ENCODE measurements at places on chromosomes 4 and X.

- peak; percentile 81 for DNase-seq
Measured at GRCh38 chr4:48254381-48255071, 15.1 kb downstream of the TEC start.

GRCh38 chrX:14274691-14275090 is 245.0 kb upstream of the GEMIN8 start:
- DNase-seq: no peak

DNA sequence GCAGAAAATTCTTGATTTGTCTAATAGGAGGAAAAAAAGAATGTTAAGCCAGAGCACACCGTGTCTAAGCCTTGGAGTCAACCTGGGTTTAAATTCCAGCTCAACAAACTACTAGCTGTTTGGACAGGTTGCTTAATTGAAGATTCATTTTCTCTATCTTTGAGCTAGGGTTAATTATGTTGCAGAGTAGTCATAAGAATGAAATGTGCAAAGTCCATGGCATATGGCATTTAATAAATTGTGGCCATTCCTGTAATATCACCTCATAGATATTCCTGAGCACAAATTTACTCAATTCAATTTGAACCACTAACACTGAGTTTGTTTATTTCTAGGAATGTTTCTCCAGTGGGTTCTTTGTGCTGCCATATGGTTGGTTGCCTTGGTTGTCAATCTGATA is 4.6 kb downstream of the TMEM144 start:
- no peak for DNase-seq

DNA sequence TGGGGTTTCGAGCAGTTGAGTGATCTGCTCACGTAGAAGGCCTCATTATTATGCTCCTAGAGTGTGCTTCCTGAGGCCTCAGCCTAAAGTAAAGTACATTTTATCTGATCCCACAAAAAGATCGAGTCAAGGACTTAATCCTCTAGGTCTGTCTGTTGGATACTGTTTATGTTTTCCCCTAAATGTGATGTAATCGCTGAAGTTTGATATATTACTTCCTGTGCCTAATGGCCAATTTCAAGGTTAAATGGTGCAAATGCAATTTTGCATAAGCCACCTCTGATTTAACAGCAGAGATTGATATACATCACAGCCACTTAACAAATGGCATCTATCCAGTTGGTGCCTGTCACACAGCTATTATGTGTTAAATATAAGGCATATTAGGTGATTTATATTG is 19.4 kb upstream of the SERTM2 start:
- DNase-seq: no peak

DNA sequence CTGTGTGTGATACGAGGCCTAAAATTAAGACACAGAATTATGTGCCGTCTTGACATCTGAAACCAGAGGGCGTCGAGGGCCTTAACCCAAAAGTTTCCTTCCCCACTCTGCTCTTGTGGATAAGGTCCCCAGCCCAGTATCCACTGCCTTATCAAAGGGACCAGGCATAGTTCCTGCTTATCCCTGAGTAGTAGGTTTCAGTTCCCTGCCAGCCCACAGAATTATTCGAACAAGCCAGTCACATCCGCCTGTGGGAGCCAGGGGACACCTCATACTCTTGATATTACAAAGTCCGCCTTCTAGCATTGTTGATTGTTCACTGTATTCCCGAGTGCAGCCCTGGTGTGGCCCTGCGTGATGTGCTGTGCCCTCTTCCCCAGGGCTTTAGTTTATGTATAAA is 5.4 kb upstream of the MMRN1 start:
- no peak for DNase-seq

GRCh38 chr4:79626611-79627010 is 218.6 kb upstream of the GK2 start:
- no peak for DNase-seq

GRCh38 chr4:3572363-3572762 is 40.1 kb upstream of the LRPAP1 start:
- peak; percentile 1 for DNase-seq

GRCh38 chr4:114879916-114880669 is 233.3 kb downstream of the NDST4 start:
- no peak for DNase-seq

DNA sequence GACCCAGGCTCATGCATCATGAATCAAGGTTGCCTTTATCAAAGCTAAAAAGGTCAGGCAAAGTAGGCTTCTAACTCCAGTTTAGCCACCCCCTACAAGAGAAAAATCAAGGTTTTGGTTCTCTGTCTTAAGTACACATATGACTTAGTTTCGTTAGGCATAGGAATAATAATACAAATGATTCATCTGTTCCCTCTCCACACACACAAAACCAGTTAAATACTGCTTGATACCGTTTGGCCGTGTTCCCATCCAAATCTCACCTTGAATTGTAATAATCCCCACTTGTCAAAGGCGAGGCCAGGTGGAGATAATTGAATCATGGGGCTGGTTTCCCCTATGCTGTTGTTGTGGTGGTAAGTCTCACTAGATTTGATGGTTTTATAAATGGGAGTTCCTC is 226.2 kb downstream of the HS6ST2 start:
- no peak for DNase-seq

GRCh38 chr4:63757929-63758328 is 651.3 kb downstream of the TECRL start:
- DNase-seq: no peak

DNA sequence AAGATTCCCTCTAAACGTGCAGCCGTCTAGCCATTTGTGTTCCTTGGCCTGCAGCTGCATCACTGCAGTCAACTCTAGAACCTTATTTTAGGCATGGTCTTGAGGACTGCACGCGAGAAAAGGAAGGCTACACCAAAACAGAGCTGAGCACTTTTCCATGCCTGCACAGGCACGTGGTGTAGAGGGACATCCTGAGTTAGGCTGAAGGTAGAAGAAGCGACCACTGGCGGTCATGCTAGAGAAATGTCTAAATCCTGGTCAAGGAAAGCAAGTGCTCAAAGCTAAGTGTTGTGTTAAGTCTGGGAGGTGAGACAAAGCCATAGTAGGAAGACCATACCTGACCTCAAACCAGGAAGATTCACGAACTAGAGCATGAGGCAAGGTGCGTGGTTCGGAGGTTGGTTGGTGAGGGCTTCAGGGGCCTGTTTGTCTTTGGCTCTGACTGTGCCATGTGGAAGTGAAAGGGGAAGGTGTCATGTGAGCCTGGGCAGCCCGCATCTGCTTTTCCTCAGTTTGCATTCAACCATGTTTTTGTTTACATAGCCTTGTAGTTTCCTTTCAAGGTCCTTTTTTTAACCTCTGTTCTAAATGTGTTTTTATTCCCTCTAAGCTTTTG is 203.8 kb downstream of the AASDH start:
- DNase-seq: no peak

GRCh38 chrX:69182818-69183380 is 17.6 kb upstream of the PJA1 start:
- DNase-seq: no peak

GRCh38 chrX:31499109-31499508 is 427.3 kb upstream of the FTHL17 start:
- peak; percentile 89 for DNase-seq

DNA sequence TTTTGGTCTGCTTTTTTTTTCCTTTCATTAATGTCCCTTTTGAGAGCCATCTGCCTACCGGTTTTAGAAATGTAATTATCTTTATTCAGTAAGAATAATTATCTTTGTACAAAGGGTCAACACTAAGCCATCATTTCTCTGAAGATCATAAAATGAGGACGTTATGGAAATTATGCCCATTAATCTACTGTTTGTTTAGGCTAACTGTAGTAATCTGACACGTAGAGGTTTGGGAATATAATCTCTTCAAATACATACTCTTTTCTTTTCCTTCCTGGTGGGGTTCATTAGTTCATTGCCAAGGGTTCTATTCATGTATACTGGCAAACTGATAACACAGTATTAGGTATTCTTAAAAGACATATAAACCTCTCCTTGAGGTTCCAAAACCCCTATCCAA is 3.8 kb upstream of the HSD17B13 start:
- DNase-seq: no peak

DNA sequence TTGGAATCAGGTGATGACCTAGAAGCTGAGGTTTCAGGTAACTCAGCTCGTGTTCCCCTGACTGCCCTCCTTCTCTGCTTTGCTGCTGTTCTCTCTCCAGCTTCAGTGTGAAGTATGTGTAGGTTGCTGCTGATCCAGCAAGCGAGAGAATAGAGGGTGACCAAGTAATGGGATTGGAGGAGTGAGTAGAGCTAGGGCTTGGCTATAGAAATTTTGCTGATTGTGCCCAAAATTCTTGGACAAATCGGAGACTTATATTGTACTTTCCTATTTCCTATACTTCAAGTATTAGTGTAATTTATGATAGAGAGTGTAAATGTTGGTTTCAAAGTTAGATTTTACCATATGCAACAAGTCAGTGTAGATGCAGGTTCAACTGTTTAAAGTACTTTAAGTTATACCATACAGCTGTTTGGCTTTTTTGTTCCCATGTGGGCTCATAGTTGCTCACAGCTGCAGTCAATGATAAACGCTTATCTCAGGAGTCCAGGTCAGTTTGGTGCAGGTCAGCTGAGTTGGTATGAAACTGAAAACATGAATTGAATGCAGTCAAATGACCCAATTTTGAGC is 48.0 kb downstream of the RAPGEF2 start:
- no peak for DNase-seq

DNA sequence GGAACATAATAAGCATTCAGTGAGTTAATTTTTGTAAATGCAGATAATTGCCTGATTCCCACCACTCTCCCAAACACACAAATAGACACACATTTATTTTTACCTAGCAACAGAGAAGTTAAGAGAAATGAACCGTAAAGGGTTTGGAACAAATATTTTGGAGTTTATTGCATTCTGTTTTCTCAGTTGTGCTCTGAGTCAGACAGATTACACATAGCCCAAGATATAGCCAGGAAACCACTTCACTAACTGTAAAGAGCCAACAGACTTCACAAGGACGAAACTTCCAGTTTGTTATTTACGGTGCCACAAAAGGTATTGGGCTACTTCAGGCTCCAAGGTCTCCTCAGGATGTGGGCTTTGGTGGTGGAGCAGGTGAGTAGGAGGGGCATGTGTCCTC is 217.0 kb downstream of the BMPR1B start:
- no peak for DNase-seq

DNA sequence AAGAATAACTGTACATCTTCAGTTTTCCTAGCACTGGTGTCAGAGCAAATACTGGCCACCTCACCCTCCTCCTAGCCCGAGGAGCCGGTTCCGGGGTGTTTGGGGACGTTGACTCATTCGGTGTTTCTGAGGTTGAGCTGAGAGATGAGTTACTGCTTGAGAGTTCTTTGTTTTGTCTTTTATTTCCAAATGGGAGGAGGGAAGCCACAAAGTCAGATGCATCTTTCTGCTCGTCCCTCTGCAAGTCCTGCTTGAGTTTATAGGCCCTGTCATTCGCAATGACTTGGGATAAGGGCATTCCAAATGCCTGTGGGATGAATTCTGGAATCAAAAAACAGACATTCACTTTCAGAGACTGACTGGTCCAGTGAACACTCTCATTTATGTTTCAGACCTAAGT is 77.5 kb downstream of the HCCS start:
- DNase-seq: peak; percentile 85

DNA sequence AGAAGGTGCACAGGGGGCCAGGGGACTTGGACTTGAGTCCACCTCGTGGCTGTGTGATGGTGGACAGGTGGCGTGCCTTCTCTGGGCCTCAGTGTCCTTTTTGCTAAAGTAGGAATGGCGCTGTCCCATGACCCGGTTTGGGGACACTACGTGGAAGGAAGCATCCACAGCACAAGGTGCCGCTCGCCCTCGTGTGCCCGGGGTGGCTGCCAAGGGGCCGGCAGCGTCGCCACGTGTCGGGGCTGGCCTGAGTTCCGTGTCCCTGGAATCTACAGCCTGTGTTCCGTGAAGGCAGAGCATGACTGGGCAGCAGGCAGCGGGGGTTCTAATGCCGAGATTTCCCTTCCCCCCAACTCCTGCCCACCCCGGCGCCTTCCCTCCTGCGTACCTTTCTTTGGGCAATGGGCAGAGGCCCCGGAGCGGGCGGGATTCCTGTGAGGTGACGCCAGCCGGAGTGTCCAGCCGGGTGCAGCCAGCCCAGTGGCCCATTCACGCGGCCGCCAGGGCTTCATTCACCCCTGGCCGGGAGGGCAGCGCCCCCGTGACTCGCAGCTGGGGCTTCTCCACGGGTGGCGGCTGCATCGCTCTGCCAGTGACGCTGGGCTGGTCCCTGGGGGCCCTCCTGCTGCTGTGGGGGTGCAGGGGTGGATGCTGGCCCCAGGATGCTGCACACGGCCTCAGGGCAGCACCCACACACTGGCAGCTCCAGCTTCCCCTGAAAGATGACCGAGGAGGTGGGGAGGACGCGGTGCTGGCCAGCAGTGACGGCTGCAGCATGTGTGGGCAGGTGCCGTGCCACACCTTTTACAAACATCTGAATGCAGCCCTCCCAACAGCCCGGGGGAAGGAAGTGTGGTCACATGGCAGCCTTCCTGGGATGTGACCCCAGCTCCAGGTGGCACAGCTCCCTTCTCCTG is 21.2 kb downstream of the DOK7 start:
- DNase-seq: no peak

DNA sequence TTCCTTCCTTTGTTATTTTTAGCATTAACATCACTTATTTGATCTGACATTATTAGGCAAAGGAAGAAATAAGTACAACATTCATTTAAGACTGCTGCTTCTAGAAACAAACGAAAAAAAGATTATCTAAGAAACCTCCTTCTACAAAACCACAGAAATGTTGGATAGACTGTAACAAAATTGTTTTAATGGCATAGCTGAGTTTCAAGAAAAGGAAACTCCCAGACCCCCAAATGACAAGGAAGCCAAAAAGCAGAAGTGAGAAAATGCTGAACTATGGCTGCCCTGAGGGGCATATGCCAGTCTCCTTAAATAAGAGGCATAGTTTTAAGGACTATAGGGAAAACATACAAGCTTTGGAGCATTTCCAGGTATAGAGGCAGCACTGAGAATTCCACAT is 1431.6 kb upstream of the TENM3 start:
- DNase-seq: no peak

- DNase-seq: no peak
Measured at GRCh38 chrX:13165266-13166189, 121.1 kb upstream of the FAM9C start.

- no peak for DNase-seq
Measured at GRCh38 chrX:28625223-28625622, 38.0 kb downstream of the IL1RAPL1 start.

- DNase-seq: no peak
Measured at GRCh38 chr4:10212901-10213300, 96.3 kb upstream of the WDR1 start.

GRCh38 chr4:69095301-69095731 is 958 bp upstream of the UGT2B7 start:
- DNase-seq: peak; percentile 49

- no peak for DNase-seq
Measured at GRCh38 chr4:105569057-105569865, 16.8 kb downstream of the ARHGEF38 start.

DNA sequence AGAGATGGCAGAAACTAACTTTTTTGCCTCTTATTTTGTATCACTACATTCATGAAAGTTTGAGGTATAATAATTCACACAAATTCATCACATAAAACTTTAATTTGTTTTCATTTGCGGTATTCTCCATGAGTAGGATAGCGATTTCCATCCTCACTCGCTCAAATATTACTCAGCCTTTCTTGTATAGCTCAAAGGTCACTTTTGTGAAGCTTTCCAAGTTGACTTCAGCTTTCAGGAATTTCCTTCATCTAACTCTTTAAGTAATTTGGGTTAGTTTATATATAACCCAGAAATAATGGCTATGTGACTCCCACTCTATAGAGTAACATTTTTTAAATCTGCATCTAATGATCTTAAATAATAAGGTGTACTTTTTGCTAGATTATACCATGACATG is 314.4 kb downstream of the IL1RAPL1 start:
- DNase-seq: peak; percentile 18
